Activated T-cell treated with anti-CD3 and anti-CD28 coated beads, Interleukin-2, amount 50 U/mL, for 72 hours (primary cell): ENCODE measurements at places on chromosomes 5 and 9.

GRCh38 chr5:56305001-56305950 lies 72.1 kb upstream of the ANKRD55 start:
- DNase-seq: no peak

DNA sequence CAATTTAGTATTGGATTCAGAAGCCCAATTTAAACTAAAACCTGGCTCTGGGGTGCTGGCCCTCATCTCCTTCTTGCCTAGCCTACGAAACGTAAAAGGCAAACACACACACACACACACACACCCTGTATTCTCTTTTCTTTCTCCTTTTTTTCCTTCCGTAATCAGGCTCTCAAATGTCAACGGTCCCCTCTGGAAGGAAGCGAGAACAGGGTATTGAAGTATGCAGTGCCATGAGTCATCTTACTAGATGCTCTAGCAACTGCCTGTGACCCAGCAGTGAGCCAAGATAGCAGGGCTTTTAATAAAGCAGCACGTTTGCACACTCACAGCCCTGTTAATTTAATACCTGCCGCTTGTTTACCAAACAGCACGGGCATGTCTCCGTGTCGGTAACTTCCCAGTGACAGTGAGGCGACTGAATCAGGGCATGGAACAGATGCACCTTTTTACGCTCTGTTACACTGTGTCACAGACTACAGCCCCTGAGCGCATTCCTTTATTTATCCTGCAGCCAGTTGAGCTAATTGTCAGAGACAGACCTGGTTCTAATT lies 243.8 kb downstream of the BNC2 start:
- no peak for DNase-seq

DNA sequence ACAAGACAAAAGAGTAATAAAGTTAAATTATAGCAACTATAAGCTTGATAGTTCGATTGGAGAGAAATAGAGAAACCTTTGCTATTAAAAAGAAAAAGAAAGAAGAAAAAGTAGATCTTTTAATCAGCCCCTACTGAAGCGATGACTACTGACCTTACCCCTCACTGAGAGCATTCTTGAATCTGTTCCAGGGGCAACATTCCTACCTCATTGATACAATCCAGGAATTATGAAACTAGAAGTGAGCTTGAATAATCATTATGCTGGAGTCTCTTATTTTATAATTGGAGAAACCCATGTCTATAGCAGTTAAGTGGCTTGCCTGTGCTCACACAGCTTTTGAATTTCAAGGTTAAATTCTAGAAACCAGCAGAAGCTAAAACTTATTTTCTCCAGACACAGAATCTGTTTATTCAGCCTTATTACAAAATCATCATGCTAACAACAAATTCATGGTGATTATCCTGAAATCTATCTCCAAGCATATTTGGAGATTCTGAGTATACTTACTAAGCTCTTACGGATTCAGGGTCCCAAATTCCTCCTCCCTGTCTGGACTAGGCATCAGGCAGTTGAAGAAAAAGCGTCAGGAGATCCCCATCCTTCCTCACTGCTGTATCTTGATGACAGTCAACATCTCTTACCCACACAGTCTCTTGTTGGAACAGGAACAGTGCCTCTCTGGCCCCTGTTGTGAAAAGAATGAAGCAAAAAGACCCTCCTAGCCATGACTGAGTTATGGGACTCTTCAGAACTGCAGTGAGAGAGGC lies 547.6 kb upstream of the WWC1 start:
- DNase-seq: no peak

GRCh38 chr5:67173959-67174358 lies 22.6 kb downstream of the CD180 start:
- no peak for DNase-seq

- no peak for DNase-seq
Observed at GRCh38 chr9:69785757-69786156, 25.9 kb upstream of the PTAR1 start.

GRCh38 chr9:84054341-84055010 lies 73.9 kb downstream of the RMI1 start:
- DNase-seq: no peak
